ENCODE measurements at places on chromosomes 3 and 15.

DNA sequence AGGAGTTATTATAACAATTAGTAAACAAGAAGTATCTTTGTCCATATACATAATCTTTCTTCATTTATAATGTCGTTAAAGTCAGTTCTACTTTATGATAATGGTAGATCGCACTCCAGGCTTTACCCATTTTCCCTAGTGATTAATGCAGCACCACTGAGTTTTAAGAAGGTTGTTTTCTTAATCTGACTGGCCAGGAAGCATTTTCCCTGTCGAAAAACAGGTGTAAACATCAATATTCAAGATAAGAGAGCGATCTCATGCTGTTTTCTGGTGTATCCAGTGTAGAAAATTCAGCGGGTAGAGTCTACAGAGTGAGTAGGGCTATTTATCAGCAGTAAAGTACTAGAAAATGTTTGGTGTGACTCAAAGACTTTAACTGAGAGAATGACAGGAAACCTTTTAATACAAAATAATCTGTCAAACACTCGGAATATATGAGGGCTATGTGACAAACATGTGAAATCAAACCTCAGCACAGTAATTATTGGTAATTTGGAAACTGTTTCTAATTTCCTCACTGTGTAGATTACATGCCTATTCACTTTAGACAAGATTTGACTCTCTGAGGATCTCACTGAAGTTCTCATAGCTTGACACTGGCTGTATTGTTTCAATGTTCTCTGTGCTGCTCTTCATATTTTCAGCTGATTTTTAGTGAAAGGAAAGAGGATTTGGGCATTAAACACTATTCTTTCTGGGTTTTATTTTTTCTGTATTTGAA lies 1013.2 kb downstream of the VGLL3 start:
- no peak for DNase-seq

GRCh38 chr3:105715372-105715771 lies 153.4 kb downstream of the CBLB start:
- DNase-seq = no peak

DNA sequence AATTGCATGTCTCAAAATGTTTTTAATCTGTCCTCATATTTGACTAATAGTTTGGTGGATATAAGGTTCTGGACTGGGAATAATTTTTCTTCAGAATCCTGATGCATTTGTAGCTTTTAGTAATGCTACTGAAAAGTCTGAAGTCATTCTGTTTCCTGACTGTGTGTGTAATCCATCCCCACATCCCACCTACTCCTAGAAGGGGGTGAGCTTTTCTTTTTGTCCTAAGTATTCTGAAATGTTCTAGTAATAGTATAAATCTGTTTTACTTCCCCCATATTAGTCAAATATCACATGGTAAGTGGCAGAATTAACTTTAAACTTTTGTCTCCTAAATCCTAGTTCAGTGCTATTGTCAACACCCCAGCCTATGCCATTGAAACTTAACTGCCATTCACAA lies 162.8 kb downstream of the GREM1 start:
- DNase-seq = no peak

- no peak for DNase-seq
These were observed 36.1 kb upstream of the LIMD1 start for GRCh38 chr3:45558431-45558830.

GRCh38 chr3:171646357-171647133 lies 163.7 kb downstream of the PLD1 start:
- no peak for DNase-seq

DNA sequence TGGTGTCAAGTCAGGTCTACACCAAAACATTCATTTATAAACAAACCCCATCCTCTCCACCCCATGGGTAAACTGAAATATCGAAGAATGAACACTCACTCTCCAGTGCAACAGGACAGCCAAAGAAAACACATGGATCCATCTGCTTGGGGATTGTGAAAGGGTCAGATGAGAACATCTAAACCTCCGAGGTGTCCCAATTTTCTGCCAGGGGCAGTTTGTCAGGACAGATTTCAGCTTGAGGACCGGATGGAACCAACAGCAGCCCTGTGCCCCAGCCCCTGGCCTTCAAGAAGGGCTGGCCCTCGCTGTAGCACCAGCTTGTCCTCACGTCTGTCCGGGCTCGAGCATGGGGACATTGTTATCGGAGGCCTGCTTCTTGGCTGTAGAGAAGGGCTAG lies 45.5 kb downstream of the PCSK6 start:
- no peak for DNase-seq

DNA sequence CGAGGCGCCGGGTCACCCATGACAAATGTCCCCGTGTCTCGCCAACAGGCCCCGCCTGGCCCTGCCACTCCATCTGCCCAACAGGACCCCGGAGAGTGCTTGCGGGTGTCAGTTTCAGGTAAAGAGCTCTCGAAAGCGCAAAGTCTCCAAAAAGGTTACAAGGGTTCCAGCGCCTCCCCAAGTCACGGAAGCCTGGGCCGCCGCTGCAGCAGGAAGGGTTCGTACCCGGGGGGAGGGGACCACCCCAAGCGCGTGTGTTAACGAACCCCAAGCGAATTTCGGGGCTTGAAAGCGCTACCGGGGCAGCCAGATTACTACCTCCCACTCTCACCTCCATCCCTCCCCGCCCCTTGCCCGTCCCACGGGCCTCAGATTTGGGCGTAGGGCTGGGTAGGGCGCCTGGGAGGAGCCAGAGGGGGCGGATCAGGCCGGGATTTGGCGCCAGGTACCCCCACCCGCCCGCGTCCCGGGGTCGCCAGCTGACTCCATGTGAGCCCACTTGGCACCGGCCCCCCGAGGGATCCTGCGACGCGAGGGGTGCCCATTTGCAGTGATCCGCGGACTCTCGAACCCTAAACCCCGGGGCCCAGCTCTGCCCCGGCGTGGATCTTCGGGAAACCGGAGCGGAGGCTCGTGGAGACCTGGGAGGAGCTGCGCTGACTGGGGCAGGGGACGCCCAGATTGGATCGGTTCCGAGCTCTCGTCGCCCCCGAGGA lies 85.9 kb downstream of the NR2F2 start:
- no peak for DNase-seq

GRCh38 chr3:14360123-14360881 lies 42.1 kb upstream of the SLC6A6 start:
- DNase-seq = no peak

DNA sequence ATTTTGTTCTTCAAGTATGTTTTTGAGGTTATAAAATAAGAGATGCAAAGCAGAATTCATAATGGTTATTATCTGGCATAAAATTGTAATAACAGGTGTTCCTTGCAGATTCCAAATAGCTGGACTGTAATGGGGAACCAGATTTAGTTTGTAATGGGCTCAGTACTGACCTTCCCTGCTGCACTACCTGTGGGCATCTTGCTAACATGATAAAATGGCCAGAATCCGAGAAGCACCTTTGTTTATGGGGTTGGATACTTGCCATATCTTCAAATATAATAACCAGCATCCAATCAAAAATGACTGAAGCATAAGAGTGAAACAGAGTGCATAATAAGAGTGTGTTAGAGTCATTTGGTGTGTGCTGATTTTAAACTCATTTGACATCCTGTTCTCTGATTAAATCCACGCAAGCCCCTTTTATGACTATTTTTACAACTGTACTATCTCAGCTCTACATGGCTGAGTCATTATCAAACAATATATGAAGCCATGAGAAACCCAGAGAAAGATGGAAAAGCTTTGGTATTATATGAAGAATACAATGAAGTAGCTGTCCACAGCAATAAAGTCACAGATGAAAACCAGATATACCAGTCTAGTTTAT lies 292.4 kb downstream of the CNTN4 start:
- DNase-seq = no peak

DNA sequence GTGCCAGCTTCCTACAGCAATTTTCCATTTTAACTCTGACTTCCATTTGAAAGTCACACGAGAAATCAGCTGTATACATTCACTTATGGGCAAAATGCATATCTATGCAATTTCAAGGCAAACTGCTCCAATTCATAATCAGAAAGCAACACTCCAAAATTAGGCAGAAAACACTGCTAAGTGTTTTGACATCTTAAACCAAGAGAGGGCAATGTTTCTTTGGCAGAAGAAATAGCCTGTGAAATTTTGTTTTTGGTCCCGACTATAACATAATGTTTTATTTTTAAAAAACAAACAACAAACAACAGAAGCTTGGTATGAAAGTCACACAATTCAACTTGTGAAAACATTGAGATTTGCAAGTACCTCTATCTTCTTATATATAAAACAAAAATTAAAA lies 42.6 kb downstream of the GOLIM4 start:
- no peak for DNase-seq

- DNase-seq = no peak
These were observed 14.3 kb downstream of the ANKRD28 start for GRCh38 chr3:15783361-15783969.
